Glutamatergic neuron (in vitro differentiated cells): ENCODE measurements at places on chromosomes 12 and 14. TPM values are rescaled to one million over a fixed set of nuclear protein-coding genes. Genes with fewer than 3 reads are reported as not detected.

The IL31 gene
- not detected for total RNA-seq

DNA sequence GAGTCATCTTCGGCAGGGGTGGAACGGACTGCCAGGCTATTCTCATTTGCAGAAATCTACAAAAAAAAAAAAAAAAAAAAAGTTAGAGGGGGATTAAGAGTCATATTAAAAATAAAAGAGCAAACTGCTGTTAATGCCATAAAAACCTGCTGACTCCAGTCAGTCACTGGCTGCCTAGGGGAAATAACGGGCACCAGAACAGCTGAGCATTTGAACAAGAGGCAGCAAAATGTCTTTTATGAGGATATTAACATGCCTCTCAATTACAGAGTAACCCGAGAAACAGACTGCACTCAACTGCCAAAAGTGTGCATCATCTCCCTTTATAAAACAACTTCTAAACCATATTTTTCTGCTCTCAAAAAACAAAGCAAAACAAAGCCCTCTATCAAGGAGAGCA is 28.7 kb upstream of the CERS5 start:
- DNase-seq = no peak

GRCh38 chr12:109680264-109681005 is 33.2 kb upstream of the FAM222A start:
- no peak for DNase-seq

The SERPINA10 gene
- total RNA-seq = not detected

- no peak for DNase-seq
Observed at GRCh38 chr14:23432946-23433345, 2.5 kb downstream of the MYH7 start.

- DNase-seq = no peak
Observed at GRCh38 chr12:96400631-96401075, 414 bp upstream of the CDK17 start.

DNA sequence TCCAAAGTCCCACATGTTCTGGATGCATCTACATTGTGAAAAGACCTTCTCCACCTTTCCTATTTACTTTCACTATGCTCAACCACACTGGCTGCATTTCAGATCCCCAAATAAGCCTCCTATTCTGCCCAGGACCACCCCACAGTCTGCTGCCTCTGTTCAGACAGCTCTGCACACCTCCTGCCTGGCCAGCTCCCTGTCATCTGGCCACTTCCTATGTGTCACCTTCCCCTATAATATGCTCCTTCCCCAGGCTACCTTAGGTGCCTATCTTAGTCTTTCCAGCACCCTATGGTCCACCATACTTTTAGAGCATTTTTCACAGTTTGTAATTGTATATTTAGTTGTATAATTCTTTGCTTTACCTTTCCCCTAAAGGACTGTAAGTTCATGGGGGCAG is 50.5 kb downstream of the IFNG start:
- no peak for DNase-seq

The TTC9 gene
- 8.6 TPM for total RNA-seq

- no peak for DNase-seq
Observed at GRCh38 chr12:67752226-67752732, 103.7 kb downstream of the DYRK2 start.

- DNase-seq = no peak
Observed at GRCh38 chr12:10753059-10753458, 29.9 kb upstream of the YBX3 start.

DNA sequence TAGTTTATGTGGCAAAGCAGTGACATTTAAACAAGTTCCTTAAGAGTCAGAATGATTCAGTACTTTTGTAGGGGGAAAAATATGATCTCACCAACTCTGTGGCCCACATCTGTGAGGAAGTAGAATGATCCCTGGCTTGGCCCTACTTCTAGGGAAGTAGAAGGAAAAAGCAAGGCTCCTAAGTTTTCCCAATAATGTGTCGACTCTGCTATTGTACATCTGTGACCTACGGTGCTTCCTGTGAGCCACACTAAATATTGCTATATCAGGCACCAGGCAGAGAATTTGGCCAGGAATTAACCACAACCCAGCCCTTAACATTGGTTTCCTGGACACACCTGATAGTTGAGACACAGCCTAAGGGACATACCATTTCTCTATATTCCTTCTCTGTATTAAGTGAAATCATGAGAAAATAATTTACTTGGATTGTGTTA is 9.3 kb upstream of the NID2 start:
- DNase-seq = no peak

The SLC25A47 gene
- total RNA-seq = not detected

GRCh38 chr12:81114226-81114625 is 36.3 kb downstream of the ACSS3 start:
- DNase-seq = no peak

The TRAF3 gene
- total RNA-seq = 16.7 TPM

The KLRC4 gene
- total RNA-seq = not detected

- DNase-seq = no peak
Observed at GRCh38 chr12:57390174-57390573, 40.7 kb downstream of the R3HDM2 start.

GRCh38 chr12:130817804-130818203 is 21.2 kb downstream of the STX2 start:
- no peak for DNase-seq

The ZDHHC22 gene
- total RNA-seq = 77.3 TPM

DNA sequence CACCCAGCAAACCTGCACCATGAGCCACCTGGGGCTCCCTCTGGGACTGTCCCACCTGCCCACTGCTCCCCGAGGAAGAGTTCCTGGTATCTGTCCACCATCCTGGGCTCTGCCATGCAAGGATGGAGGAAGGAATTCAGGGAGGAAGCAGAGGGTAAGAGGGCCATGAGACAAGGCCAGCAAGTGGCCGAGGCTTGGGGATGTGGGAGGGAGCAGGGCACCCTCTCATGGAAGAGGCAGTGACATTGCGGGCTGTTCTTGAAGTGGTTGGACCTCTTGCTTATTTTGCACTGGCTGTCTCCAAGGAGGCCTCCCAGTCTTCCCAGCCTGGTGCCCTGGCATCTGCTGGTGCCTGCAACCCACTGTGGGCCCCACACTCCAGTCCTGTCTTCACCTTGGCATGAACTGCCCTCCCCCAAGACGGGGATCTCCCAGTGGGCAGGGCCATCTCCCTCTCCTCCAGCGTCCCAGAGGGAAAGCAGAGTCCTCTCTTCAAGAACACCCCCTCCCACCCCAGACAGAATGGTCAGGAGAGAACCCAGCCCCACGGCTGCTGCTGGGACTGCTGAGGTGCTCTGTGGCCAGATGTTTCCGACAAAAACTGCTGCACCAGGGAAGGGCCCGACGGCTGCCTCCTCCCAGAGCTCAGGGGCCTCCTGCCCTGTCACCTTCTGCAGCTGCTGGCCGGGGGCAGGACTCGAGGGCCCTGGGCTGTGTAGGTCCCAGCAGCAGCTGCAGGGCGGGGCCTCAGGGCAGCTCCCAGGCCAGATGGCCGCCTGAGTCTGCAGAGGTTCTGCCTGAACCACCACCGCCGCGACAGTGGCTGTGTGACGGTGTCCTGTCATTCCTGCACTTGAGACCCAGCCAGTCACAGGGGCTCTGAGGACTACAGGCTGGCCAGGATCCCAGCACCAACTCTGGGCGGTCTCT is 1.8 kb upstream of the AKT1 start:
- peak; percentile 86 for DNase-seq

DNA sequence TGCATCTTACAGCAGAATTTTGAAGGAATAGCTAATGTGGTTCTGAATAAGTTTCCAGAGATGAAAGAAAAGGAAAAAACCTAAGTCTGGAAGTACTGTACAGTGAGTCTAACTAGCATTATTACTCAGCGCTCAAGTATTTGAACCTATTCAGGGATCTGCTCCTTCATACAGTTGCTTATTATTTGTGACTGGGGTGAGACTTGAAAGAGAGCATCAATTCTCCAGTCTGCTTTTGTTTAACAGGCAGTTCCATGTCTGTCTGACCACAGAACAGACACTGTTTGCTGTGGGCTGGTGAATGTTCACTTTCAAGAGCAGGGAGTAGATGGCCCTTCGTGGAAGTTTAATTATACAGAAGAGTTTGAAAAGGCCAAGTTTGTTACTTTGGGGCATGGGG is 9.3 kb downstream of the ETV6 start:
- DNase-seq = no peak

- DNase-seq = no peak
Observed at GRCh38 chr12:41903014-41903708, 241.5 kb downstream of the GXYLT1 start.

DNA sequence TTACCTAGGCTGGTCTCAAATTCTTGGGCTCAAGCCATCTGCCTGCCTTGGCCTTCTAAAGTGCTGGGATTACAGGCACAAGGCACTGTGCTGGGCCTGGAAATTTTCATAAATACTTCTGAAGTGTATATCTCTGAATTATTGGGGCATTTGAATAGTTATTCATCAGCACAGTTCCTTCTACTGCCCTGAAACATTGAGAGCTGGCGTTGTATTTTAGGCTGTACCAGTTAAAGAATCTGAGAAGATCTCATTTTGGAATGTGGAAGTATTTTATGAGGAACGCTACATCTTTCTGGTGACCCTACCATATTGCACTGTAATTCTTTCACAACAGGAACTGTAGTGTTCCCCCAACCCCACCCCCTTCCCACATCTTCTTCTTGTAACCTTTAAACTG is 349.0 kb upstream of the RGS6 start:
- DNase-seq = no peak

DNA sequence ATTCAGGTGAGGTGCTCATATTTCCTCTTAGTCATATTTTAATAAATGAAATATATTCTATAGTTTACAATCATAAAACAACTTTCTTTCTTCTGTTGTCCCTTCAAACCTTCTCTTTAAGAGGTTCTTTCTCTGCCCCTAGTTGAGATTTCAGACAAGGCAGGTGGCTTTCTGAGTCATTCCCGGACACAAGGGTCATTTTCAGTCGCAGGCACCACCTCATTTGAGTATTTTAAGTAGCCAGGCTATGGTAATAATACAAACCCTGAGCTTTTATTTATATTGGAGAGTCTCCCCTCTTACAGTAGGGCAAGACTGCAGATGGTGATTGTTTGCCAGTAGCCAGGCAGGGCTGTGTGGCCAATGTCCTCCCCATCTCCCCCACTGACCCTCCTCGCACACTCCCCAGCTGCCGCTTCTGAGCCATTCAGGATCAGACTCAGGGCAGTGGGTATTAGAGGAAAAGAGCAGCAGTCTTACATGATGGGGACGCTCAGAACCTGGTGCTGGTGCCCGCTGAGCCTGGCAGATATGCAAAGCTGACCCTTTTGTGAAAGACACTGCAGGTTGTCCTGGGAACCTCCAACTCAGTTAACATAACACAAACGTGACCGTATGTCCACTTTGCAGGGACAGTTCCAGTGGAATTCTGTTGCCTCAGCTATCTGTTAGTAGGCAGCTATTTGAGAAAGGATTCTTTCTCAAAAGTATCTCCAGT is 101.1 kb upstream of the BCL2L14 start:
- no peak for DNase-seq

- DNase-seq = no peak
Observed at GRCh38 chr14:103019826-103020225, 37.5 kb downstream of the CDC42BPB start.

GRCh38 chr12:52032446-52032803 is 18.8 kb upstream of the NR4A1 start:
- no peak for DNase-seq

The TRIM9 gene
- total RNA-seq = 11.9 TPM

GRCh38 chr12:93016752-93017350 is 87.8 kb upstream of the EEA1 start:
- no peak for DNase-seq

DNA sequence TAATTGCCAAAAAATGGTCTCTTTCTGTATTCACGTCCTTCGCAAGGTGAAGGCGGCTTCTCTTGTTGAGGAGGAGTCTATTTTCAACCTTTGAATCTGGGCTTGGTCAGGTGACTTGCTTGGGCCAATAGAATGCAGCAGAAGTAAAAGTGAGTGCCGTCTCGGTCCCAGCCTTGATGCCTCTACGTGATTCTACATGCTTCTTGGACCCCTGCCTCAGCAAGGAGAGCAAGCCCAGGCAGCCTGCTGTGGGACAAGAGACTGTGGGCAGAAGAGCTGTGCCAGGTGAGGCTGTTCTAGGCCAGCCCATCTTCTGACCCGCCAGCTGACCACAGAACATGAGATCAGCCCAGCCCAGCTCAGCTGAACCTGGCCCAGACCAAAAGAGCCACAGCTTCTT is 39.1 kb upstream of the CCDC63 start:
- no peak for DNase-seq

DNA sequence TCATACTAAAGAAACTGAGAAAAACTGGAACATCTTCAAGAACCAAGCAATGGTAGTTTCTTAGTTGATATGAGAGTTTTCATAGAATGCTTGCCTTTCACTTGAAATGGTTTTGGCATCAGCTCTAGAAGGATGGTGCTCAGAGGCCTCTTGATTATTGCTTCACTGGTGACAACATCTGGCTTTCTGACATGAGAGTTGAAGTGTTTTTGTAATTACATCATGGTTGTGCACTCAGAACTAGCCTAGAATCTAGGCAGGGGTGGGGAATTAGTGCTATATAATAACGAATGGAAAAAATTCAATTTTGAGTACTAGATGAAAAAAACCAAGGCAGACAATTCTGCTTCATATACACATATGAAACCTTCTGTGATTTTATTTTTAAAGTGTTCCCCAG is 172.8 kb upstream of the LMNTD1 start:
- DNase-seq = no peak

DNA sequence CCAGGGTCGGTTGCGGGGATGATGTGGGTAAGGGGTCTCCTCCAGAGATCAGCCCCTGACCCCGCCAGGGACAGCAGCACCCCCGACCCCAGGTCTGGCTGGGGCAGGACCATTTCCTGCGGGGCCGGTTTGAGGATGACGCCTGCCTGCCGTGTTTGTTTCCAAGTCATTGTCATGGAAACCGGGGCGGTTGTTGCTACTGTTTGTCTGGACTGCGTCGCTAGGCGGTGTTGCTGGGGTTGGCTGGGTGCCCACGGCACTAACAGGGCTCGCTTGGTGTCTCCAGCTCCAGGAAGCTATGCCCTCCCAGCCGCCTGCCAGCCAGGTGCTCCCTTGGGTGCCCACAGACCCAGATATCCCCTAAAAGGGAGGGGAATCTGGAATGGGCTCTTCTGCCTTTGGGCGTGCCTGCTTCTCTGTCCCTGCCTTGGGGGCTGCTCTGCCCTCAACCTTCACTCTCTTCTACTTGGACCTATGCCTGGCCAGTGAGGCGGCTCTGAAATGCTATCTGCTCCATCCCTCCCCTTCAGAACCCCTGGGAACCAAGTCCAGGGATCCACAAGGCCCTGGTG is 4.7 kb upstream of the CRIP1 start:
- DNase-seq = peak; percentile 77

GRCh38 chr14:103542605-103543088 is 13.7 kb downstream of the TRMT61A start:
- peak; percentile 94 for DNase-seq

DNA sequence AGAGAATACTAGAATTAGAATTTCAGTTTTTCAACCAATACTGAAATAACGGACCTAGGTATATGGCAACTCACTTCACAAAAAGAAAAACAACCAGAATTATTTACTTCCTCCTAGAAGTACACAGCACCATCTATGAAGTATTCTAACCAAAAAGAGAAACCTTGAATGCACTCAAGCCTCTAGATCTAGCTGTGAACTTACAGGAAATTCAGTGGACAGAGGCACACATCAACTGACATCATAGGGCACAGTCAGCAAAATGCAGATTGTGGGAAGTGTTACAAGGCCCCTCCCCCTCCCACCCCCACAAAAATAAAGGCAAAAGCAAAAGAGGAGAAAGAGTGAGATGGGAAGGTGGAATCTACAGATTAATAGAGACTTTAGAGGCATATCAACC is 102.4 kb downstream of the TMTC1 start:
- DNase-seq = no peak

The HCAR1 gene
- total RNA-seq = not detected

The GPR135 gene
- total RNA-seq = 0.91 TPM
